ENCODE measurements at places on chromosomes 2 and 18. TPM values are rescaled to one million over a fixed set of nuclear protein-coding genes. Genes with fewer than 3 reads are reported as not detected.

The KCNK3 gene
- 10.5 TPM for total RNA-seq

The BOLL gene
- total RNA-seq: not detected

The GMPPA gene
- total RNA-seq: 76.5 TPM

- H3K27me3 ChIP-seq: no peaks in the 10 kb centered on the region
- no peak overlapping the region for H3K27ac ChIP-seq
- no peak for DNase-seq
- H3K4me3 ChIP-seq: no peak overlapping the region
- H3K4me1 ChIP-seq: peaks cover 29% of the 10 kb centered on the region
- H3K36me3 ChIP-seq: no peaks in the 10 kb centered on the region
Observed at GRCh38 chr18:74275736-74276135, 16.0 kb downstream of the CYB5A start.

DNA sequence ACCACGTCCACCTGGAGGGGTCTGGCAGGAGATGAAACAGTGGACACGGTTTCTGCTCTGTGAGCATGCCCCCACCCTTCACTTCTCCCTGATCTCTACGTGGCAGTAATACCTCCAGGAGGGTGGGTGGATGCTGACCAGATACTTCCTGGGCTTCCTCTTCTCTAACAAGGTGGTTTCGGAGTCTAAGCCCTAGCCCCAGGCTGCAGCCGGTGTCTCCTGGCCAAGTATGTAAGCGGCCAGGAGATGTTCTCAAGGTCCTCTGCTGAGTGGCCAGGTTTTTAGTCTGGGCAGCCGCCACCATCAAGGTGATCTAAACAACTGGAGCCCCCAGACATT is 101.8 kb upstream of the ASB18 start:
- DNase-seq: no peak
- H3K27ac ChIP-seq: no peak overlapping the region
- no peaks in the 10 kb centered on the region for H3K36me3 ChIP-seq
- no peaks in the 10 kb centered on the region for H3K4me1 ChIP-seq

DNA sequence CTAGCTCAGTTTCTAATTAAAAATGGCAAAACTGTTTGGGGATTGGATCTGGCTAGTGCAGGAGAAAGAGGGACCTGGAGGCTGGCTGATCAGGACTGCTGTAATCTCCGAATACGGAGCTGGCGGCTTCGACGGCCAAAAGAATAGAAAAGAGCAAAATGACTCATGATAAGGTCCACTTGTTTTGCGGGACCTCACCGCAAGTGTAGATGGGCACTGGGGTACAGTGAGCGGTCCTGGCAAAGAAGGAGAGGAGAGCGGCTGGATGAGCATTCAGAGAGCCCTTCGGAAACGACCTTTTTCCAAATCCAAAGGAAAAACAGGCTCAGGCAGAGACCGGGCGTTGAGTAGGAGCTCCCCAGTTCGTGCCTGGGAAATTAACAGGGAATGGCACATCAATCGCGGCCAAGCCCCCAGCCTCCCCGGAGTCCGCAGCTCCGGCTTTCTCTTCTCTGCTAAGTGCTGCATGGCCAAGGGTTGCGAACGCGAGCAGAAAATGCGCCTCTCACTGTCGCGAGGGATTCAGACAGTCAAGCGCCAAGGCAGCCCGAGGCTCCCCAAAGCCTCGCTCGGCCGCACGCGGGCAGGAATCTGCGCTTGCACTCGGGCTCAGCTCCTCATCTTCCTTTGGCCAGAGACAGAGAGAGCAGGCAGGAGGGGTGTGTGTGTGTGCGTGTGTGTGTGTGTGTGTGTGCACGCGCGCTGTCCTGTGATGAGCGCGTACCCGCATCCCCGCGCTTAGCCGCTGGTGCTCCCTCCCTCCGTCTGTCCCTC is 1.8 kb downstream of the DCC start:
- peaks cover 81% of the 10 kb centered on the region for H3K27me3 ChIP-seq
- H3K4me3 ChIP-seq: peak overlapping the region; percentile 20
- H3K4me1 ChIP-seq: peaks cover 13% of the 10 kb centered on the region
- no peaks in the 10 kb centered on the region for H3K36me3 ChIP-seq
- peak; percentile 50 for DNase-seq

- no peaks in the 10 kb centered on the region for H3K4me1 ChIP-seq
- no peaks in the 10 kb centered on the region for H3K27me3 ChIP-seq
- no peak for DNase-seq
- no peaks in the 10 kb centered on the region for H3K36me3 ChIP-seq
Observed at GRCh38 chr18:2887470-2887869, 40.7 kb downstream of the EMILIN2 start.

Measured in hepatocyte (in vitro differentiated cells).